ENCODE measurements at places on chromosomes 7 and 10. TPM values are rescaled to one million over a fixed set of nuclear protein-coding genes. Genes with fewer than 3 reads are reported as not detected.

DNA sequence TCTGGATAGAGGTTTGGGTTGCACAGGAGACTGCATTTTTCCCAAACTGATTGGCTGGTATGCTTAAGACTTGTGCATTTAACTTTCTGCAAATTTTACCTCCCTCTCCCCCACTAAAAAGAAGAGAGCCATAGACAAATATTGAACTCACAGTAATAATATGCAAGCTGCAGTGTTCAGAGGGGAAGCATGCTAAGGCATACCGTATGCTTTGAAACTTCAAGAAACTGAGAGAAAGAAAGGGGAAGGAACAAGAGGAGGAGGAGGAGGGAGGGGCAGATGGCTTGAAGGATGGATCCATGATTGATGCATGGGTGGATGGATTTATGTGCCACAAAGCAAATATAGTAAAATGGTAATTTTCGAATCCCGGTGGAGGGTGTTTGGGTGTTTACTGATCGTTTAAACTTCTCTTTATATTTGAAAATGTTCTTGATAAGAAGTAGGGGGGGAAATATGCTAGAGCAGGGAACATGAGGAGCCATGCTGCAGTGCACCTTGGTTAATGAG is 7.8 kb upstream of the KLF6 start:
- H3K4me3 ChIP-seq: no peak overlapping the region
- peaks cover 10% of the 10 kb centered on the region for H3K4me1 ChIP-seq
- DNase-seq: no peak
- H3K27me3 ChIP-seq: no peaks in the 10 kb centered on the region

- no peak overlapping the region for H3K4me3 ChIP-seq
- H3K36me3 ChIP-seq: no peaks in the 10 kb centered on the region
Observed at GRCh38 chr7:138865843-138866242, 67.8 kb upstream of the ATP6V0A4 start.

GRCh38 chr7:126398285-126398684 is 854.5 kb downstream of the GRM8 start:
- DNase-seq: no peak
- no peak overlapping the region for H3K4me3 ChIP-seq
- no peaks in the 10 kb centered on the region for H3K4me1 ChIP-seq
- H3K27ac ChIP-seq: no peak overlapping the region
- no peaks in the 10 kb centered on the region for H3K36me3 ChIP-seq
- no peaks in the 10 kb centered on the region for H3K27me3 ChIP-seq

- H3K27ac ChIP-seq: no peak overlapping the region
- DNase-seq: no peak
- no peaks in the 10 kb centered on the region for H3K36me3 ChIP-seq
- H3K27me3 ChIP-seq: peaks cover 8% of the 10 kb centered on the region
- no peaks in the 10 kb centered on the region for H3K4me1 ChIP-seq
- no peak overlapping the region for H3K4me3 ChIP-seq
Observed at GRCh38 chr7:135349746-135350145, 116.1 kb downstream of the STRA8 start.

DNA sequence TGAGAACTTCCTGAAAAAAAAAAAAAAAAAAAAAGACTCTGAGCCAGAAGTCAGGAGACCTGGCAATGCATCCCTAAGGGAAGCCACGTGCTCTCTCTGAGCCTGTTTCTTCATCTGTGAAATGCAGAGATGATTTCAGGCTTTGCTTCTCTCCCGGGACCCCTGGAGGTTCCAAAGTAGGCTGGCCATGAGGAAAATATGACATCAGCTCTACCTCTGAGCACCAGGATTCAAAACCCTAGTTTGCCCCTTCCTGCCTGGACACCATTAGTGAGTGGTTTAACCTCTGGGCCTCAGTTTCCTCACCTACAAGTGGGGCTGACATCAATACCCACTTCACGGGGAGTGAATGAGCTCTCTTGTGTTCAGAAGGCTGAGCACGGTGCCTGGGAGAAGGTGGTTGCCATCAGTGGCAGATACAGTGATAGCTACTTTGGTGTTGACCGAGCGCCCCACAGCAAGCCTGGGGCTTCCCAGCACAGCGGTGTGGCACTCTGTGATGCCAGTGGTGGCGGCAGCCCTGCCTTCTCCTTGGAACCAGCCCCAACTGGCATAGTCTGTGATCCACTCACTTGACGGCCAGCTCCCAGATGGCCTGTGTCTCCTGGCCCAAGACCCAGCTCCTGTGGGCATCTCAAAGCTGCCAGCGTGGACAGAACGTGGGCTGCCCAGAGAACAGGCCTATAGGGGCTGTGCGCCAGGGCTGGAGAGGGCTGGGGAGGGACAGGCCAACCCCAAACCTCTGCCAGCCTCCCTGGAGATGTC is 153.1 kb upstream of the UNC5B start:
- H3K27me3 ChIP-seq: no peaks in the 10 kb centered on the region
- no peak overlapping the region for H3K27ac ChIP-seq
- no peak overlapping the region for H3K4me3 ChIP-seq
- H3K4me1 ChIP-seq: no peaks in the 10 kb centered on the region
- H3K36me3 ChIP-seq: no peaks in the 10 kb centered on the region

DNA sequence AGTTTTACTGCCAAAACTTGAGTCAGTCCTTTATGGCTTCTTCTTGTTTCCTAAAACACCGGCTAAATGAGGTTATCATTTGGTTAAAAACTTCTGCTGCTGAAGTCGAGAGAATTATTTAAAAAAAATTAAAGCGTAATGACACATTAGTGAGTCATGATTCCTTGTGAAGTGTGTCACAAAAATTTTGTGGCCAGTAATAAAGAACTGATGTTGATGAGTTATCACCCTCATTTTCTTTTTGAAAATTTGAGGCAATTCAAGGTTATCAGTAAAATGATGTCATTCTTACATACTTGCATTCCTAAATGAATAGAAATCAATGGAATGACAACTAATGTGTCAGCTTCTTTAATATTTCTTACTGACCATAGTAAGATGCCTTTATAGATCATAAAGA is 427.4 kb downstream of the SORCS3 start:
- H3K36me3 ChIP-seq: no peaks in the 10 kb centered on the region
- no peak overlapping the region for H3K27ac ChIP-seq
- no peak for DNase-seq
- no peaks in the 10 kb centered on the region for H3K27me3 ChIP-seq
- H3K4me1 ChIP-seq: no peaks in the 10 kb centered on the region

GRCh38 chr7:47852330-47853245 is 95.7 kb downstream of the PKD1L1 start:
- H3K36me3 ChIP-seq: no peaks in the 10 kb centered on the region
- H3K4me3 ChIP-seq: no peak overlapping the region
- H3K27ac ChIP-seq: no peak overlapping the region
- DNase-seq: no peak
- no peaks in the 10 kb centered on the region for H3K27me3 ChIP-seq

GRCh38 chr10:29691564-29692072 is 56.8 kb upstream of the SVIL start:
- no peak overlapping the region for H3K27ac ChIP-seq
- no peak for DNase-seq
- no peaks in the 10 kb centered on the region for H3K27me3 ChIP-seq
- H3K4me3 ChIP-seq: no peak overlapping the region
- peaks cover 12% of the 10 kb centered on the region for H3K4me1 ChIP-seq

GRCh38 chr7:129550693-129551360 is 48.5 kb downstream of the SMKR1 start:
- H3K4me3 ChIP-seq: no peak overlapping the region
- peaks cover 8% of the 10 kb centered on the region for H3K27me3 ChIP-seq
- H3K27ac ChIP-seq: no peak overlapping the region

GRCh38 chr10:62244785-62245467 is 23.7 kb downstream of the RTKN2 start:
- no peak overlapping the region for H3K4me3 ChIP-seq
- peak overlapping the region; percentile 58 for H3K27ac ChIP-seq
- H3K4me1 ChIP-seq: peaks cover 36% of the 10 kb centered on the region
- peaks cover 12% of the 10 kb centered on the region for H3K36me3 ChIP-seq
- H3K27me3 ChIP-seq: no peaks in the 10 kb centered on the region

GRCh38 chr7:78226059-78226719 is 427.6 kb downstream of the PHTF2 start:
- no peak overlapping the region for H3K4me3 ChIP-seq
- H3K36me3 ChIP-seq: no peaks in the 10 kb centered on the region
- H3K27me3 ChIP-seq: no peaks in the 10 kb centered on the region

DNA sequence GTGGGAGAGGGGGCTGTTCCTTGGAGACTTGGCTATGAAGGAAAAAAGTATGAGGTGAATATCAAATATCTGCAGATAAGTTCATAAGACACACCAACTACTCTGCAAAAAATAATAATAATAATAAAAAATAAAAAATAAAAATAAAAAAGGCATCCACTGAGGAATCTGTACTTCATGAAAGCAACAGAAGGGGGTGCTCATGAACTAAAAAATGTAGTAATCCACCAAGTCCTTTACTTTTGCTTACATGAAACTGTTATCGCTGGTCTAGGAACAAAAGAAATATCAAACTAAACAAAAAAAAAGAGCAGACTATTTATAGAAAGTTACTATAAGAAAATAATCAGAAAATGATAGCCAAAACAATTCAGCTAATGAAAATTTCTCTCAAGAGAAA is 579.0 kb downstream of the PHTF2 start:
- no peak overlapping the region for H3K4me3 ChIP-seq
- no peak overlapping the region for H3K27ac ChIP-seq
- no peak for DNase-seq
- no peaks in the 10 kb centered on the region for H3K27me3 ChIP-seq
- no peaks in the 10 kb centered on the region for H3K4me1 ChIP-seq

DNA sequence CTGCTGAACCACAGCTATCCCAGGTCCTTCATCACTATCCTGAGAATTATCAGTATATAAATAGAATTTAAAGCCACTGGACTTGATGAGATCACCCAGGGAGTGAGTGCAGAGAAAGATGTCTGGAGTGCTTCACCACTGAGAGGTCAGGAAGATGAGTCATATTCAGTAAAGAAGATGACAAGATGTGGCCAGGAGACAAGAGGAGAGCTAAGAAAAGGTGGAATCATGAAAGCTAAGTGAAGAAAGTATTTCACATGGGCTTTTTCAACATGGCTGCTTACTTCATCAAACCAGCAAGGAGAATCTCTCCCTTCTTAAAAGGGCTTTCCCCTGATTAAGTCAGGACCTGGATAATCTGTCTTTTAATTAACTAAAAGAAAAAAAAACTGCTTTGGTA is 9.1 kb upstream of the PRKAR2B start:
- DNase-seq: no peak
- H3K36me3 ChIP-seq: no peaks in the 10 kb centered on the region
- no peak overlapping the region for H3K4me3 ChIP-seq

GRCh38 chr10:20970708-20971107 is 73.6 kb upstream of the NEBL start:
- H3K27me3 ChIP-seq: no peaks in the 10 kb centered on the region
- H3K4me1 ChIP-seq: no peaks in the 10 kb centered on the region
- H3K36me3 ChIP-seq: no peaks in the 10 kb centered on the region
- DNase-seq: no peak
- H3K4me3 ChIP-seq: no peak overlapping the region
- no peak overlapping the region for H3K27ac ChIP-seq

- no peak overlapping the region for H3K27ac ChIP-seq
- no peak overlapping the region for H3K4me3 ChIP-seq
- H3K4me1 ChIP-seq: no peaks in the 10 kb centered on the region
Observed at GRCh38 chr7:154871507-154871906, 131.4 kb downstream of the PAXIP1 start.

DNA sequence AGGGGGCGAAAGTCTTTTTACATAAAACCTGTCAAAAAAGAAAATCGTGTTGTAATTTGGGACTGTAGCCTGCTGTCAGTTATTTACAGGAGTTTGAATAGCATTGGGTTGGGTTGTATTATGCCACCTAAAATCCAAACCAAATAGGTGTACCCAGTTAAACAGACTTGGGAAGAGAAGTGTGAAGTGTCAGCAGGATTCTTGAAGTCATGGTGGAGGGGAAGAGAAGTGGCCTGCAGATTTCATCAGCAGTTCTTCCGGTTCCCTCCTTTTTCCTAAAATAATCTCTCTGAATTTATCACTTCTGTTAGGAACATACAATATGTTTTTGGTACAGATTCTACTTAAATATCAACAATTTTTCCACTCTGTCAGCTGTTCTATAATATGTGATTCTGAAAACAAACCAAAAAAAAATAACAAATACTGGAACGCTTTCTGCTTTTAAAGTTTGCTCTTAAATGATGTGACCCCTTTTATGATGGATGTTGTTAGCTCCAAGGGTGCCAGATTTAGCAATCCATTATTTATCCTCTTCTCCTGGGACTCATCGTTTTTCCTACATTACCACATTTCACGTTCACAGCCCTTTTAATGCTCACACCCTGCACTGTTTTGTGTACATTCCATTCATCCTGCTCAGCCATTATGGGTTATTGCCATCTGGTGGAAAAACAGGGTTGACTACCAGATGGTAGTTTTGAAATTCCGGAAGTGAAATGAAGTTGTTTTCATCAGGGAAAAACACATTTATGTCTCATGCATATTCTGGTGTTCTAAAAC is 18.7 kb upstream of the ARHGAP12 start:
- no peaks in the 10 kb centered on the region for H3K27me3 ChIP-seq
- H3K36me3 ChIP-seq: no peaks in the 10 kb centered on the region
- no peak overlapping the region for H3K27ac ChIP-seq
- no peak overlapping the region for H3K4me3 ChIP-seq
- peaks cover 9% of the 10 kb centered on the region for H3K4me1 ChIP-seq
- no peak for DNase-seq

DNA sequence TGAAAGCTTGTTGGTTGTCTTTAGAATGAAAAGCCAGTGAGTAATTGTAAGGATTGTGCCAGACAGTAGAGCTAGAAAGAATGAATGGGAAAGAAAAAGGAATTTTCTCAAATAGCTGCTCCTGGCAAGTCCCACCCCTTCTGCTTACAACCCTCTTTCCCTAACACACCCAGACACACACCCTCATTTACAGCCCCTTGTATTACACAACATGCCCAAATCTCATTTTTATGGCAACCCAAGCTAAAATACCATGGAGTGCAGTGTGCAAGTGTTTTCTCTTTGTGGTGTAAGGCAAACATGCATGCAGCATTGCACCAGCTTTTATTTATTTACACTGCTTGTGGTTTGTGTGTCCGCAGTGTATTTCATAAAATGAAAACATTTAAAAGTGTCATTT is 1.5 kb downstream of the PRKAR2B start:
- no peak overlapping the region for H3K4me3 ChIP-seq
- peaks cover 7% of the 10 kb centered on the region for H3K4me1 ChIP-seq
- peaks cover 32% of the 10 kb centered on the region for H3K27me3 ChIP-seq

GRCh38 chr10:11409357-11409756 is 202.1 kb downstream of the USP6NL start:
- peaks cover 16% of the 10 kb centered on the region for H3K36me3 ChIP-seq
- peaks cover 19% of the 10 kb centered on the region for H3K4me1 ChIP-seq
- DNase-seq: no peak
- no peak overlapping the region for H3K27ac ChIP-seq

DNA sequence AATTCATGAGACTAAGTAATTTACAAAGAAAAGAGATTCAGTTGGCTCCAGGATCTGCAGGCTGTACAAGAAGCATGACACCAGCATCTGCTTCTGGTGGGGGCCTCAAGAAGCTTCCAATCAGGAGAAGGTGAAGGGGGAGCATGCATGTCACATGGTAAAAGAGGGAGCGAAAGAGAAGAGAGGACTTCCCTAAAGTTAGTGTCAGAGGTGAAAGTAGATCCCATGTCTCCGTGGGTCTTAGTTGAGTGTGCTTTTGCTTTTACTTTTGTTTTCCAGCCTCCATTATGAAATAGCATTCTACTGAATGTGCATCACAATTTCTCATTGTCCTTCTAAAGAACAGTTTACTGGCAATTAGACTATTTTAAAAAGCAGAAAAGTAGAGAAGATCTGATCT is 213.6 kb upstream of the FZD1 start:
- H3K27me3 ChIP-seq: no peaks in the 10 kb centered on the region
- DNase-seq: no peak

The GHRHR gene
- total RNA-seq: not detected

The SHH gene
- not detected for total RNA-seq

The ENTPD1 gene
- total RNA-seq: 14.9 TPM

The PLPP4 gene
- total RNA-seq: not detected

The ADRB1 gene
- 0.29 TPM for total RNA-seq

The FOXI2 gene
- total RNA-seq: not detected

The ELAPOR2 gene
- total RNA-seq: 2.3 TPM

The ITPRID1 gene
- total RNA-seq: not detected

The CYP3A7 gene
- total RNA-seq: not detected

The WNT8B gene
- total RNA-seq: 0.37 TPM
